ENCODE measurements at places on chromosomes 16 and 17.

- peak; percentile 89 for DNase-seq
These were observed 1.1 kb downstream of the KATNB1 start for GRCh38 chr16:57736419-57737351.

GRCh38 chr16:87060034-87060986 lies 256.9 kb downstream of the C16orf95 start:
- DNase-seq: peak; percentile 12

- peak; percentile 91 for DNase-seq
These were observed 402.1 kb downstream of the SEC14L1 start for GRCh38 chr17:77542551-77543490.

DNA sequence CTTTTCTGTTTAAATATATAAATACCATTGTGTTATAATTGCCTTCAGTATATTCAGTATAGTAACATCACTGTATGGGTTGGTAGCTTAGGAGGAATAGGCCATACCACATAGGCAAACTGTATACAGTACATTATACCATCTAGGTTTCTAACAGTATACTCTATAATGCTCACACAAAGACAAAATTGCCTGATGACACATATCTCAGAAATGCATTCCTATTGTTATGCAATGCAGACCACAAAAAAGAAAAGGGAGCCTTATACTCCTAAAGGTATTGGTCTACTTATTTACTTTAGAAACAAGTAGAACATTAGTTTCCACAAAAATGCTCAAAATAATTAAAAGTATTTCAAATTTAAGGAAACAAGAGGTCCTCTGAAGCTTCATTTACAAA lies 47.9 kb downstream of the SETD6 start:
- no peak for DNase-seq

All from hematopoietic multipotent progenitor cell treated with erythropoietin and hydrocortisone succinate and interleukin-3 and kit ligand, for 4 days (in vitro differentiated cells).